ENCODE measurements at places on chromosomes 5 and 9.

DNA sequence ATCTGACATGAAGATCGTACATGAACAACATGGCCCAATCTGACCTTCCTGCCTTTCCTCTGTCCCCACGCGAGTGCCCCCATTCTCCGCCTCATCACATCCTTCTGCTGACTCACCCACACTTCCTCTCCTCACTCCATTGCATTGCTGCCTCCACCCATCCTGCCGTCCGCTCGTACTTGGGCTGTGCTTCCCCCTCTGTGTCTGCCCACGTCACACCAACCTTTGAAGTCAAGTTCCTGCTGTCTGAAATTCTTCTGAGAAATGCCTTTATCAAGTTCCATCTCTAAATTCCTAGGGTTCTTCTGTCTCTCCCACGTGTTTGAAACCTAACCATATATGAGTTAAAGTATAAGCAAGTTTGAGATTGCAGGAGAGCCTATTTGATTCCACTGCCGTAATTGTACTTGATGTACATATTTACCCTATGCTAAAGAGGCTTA lies 18.0 kb upstream of the STARD4 start:
- peak; percentile 79 for DNase-seq

GRCh38 chr9:96293498-96294158 lies 8.3 kb downstream of the HSD17B3 start:
- no peak for DNase-seq

DNA sequence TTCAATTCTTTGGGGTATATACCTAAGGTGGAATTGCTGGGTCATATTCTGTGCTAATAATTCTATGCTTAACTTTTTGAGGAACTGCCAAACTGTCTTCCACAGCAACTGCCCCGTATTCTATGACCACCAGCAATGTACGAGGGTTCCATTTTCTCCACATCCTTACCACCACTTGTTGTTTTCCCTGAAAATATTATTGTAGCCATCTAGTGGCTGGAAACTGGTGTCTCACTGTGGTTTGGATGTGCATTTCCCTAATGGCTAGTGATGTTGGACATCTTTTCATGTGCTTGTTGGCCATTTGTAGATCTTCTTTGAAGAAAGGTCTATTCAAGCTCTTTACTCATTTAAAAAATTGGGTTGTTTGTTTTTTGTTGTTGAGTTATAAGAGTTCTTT lies 30.7 kb downstream of the MSX2 start:
- no peak for DNase-seq

- DNase-seq, result no peak
Measured at GRCh38 chr5:132321109-132321721, 27.0 kb downstream of the SLC22A4 start.

DNA sequence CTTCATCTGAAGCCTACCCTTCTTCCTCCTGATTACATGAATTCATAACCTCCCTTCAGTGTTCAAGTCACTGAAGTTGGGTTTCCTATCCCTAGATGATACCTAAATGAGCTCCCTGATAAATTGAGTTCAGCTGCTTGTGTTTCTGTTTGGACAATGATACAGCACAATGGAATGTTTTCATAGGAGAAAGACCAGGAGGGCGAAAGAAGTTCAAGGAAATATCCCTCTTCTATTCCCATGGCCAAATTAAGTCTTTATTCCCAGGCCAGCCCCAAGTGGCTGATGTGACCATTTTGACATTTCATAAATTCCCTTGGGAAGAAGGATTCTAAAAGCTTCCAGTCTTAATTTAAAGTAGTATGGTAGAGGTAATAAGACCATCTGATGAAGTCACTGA lies 555.8 kb upstream of the CLINT1 start:
- no peak for DNase-seq

DNA sequence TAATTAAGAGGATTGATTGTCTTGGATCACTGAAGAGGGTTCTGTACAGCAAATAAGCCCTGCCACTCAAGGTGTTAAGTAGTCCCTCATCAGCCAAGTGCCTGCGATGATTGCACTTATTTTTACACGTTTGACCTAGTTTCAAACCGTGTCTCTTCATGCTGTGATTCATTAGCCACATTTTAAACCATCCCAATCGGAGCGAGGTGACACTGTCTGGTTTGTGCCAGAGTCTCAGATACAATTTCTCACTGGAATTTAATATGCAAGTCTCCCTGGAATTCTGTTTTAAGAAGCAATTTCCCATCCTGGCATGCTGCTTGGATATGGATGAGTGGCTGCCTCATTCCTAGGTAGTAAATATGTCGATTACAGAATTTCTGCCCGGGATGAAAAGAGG lies 1.6 kb downstream of the INSYN2B start:
- no peak for DNase-seq

GRCh38 chr5:178383919-178384815 lies 151.6 kb upstream of the PHYKPL start:
- DNase-seq, result no peak

DNA sequence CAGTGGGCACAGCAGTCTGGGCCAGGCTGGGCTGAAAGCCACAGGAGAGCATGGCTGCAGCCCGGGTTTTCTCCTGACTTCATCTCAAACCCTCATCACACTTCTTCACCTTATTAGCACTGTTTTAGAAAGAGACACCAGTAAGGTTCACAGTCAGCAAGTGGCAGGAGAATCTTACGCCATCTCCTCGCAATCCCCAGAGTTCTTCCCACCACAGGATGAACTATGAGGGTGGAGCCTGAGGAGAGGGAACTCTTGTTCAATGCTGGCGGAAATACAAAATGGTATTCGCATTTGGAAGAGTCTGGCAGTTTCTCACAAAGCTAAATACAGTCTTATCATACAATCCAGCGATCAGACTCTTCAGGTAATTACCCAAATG lies 14.7 kb downstream of the BICD2 start:
- DNase-seq, result no peak

DNA sequence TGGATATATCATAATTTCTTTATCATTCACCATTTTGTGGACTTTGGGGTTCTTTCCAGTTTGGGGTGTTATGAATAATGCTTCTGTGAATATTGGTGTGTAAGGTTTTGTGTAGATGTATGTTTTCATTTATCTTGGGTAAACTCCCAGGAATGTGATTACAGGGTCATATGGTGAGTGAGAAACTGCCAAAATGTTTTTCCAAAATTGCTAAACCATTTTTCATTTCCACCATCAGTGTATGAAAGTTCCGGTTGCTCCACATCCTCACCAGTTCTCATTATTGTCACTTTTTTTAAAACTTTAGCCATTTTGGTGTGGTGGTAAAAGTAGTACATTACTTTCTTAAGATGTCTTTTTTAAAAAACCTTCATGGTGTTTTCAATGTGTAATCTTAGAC lies 152.9 kb downstream of the NIPBL start:
- DNase-seq, result no peak

- no peak for DNase-seq
Measured at GRCh38 chr5:17399931-17400330, 98.1 kb upstream of the TAF11L2 start.

DNA sequence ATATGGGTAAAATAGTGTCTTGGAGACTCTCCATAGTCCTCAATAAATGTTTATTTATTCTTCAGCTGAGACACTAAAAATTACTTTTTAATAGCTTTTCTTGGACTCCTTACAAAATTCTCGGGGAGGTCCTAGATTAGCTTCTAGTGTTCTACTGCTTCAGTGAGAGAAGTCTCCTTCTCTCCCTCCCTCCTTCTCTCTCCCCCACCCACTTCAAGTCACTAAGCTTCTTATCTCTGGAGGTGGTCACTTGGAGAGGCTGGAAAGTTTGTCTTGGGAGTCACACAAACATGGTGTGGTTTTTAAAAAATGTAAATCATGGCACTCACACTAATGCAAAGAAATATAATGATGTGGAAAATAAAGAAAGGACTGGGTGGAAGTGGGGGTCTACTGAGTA lies 64.1 kb downstream of the SEMA6A start:
- no peak for DNase-seq

- DNase-seq, result no peak
Measured at GRCh38 chr5:176742246-176743105, 67.9 kb upstream of the UNC5A start.

GRCh38 chr5:149666212-149666852 lies 63.8 kb upstream of the PPARGC1B start:
- DNase-seq, result no peak

GRCh38 chr5:83555263-83555662 lies 83.7 kb downstream of the VCAN start:
- DNase-seq, result no peak

DNA sequence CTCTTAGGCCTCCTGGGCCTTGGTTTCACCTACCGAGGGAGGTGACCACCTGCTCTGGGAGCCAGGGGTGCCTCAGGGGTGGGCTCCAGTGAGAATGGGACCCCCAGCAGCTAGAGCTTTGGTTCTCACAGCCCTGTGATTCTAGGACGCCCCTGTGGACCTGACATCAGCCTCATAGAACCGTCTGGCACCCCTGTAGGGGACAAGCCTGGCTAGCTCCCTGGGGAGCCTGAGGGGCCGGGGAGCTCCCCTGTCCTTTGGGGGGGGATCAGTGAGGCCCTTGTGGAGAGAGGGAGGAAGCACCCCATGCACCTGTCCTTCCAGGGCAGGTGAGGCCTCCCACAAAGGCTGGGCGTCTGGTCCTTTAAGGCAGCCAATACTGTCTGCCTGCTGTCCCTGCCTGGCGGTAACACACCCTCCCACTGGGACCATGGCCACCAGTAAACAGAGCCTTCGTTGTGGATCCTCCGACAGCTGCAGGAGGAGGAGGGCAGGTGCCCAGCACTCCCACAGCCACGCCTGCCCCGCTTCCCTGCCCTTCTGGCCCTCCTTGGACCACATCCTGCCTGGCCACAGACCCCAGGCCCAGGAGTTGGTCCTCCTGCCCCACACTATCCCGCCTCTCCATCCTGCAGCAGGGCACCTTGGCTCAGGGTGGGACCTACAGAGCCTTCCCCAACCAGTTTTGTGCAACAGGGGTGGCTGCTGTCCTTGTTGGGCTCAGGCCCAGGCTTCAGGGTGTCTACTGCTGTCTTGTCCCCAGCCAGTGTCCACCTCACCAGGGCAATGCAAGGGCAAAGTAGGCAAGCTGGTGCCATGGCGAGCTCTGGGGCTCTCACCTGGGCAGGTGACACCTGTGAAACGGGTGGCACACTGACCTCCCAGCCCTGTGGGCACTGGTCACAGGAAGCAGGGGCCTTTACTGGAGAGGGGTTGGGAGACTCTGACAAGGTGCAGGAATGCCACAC lies 3.0 kb upstream of the TUBB4B start:
- no peak for DNase-seq

DNA sequence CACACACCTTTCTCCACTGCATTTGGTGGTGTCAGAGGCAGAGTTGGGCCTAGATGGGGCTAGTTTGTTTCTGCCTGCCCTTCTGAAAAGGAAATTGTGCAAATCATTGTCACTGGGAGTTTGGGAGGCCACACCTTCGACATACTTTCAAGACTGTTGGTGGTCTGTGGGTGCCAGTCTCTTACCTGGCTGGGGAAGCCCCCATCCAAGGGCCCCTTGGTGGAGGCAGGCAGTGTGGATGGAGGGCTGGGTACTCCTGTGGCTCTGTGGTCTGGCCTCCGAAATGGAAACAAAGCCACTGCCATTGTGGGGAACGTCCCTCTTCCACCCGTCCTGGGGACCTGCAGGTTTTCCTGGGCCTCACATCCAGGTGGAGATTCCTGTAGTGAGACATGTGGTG lies 10.9 kb upstream of the PHYHD1 start:
- no peak for DNase-seq

DNA sequence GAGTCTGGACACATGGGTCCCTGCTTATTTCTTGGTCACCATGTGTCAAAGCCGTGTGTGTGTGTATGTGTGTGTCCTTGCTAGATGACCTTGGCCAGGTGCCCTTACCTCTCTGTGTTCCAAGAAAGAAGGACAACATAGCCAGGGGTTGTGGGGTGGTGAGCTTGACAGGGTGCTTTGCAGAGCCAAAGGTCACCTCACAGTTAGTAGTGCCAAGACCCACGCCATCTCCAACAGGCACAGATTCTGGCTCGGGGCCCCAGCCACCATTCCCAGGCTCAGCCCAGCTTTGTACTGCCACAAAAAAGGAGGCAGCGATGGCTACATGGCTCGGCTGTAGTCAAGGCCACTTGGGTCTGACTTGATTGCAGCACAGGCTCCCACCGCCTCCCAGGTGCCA lies 39.5 kb downstream of the CXXC5 start:
- DNase-seq, result no peak

DNA sequence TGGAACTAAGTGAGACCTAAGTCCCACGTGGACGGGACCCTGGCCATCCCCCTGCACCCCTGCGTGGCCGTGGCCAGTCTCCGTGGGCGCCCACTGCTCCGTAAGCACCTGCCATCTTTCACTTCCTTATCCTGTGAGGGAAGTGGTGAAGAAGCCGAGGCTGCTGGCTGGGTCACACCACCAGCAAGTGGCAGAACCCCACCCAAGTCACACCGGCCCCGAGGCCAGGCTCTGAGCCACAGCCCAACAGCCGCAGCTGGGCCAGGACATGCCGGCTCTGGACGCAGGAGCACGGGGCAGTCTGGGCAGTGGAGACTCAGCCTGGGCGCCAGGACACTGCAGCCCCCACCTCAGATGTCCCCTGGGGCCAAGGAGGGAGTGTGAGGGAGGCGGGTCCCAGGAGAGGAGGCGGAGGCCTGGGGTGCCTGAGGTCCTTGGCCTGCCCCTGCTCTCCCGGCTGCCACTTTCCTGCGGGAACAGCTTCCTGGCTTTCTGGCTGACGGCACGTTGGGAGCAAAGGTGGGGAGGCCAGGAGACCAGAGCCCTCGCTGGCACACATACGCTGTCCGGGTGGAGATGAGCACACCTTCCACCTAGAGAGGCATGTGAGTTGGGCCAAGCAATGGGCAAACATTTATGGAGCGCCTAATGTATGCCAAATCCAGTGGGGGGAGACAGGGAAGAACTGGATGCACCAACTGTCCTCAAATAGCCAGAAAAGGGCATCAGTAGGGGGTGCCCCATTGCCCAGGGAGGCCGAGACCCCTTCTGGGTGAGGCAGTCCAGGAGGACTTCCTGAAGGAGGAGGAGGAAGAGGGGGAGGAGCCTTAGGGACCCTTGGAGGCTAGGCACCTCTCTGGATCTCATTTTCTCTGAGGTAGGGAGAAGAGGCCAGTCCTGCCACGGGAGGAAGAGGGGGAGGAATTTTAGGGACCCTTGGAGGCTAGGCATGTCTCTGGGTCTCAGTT lies 43.9 kb upstream of the EGFL7 start:
- DNase-seq, result no peak
